Activated CD4-positive, alpha-beta T cell treated with anti-CD3 and anti-CD28 coated beads, Interleukin-10, Interleukin-2, amounts not matched to agents 100 ng/mL and 50 ng/mL, durations not matched to agents 16 hours and 8 hours (primary cell): ENCODE measurements at places on chromosomes 7 and 10.

GRCh38 chr7:49245062-49245461, 320.7 kb downstream of the CDC14C start:
- DNase-seq: no peak

GRCh38 chr10:113825791-113826190, 28.1 kb downstream of the DCLRE1A start:
- no peak for DNase-seq

DNA sequence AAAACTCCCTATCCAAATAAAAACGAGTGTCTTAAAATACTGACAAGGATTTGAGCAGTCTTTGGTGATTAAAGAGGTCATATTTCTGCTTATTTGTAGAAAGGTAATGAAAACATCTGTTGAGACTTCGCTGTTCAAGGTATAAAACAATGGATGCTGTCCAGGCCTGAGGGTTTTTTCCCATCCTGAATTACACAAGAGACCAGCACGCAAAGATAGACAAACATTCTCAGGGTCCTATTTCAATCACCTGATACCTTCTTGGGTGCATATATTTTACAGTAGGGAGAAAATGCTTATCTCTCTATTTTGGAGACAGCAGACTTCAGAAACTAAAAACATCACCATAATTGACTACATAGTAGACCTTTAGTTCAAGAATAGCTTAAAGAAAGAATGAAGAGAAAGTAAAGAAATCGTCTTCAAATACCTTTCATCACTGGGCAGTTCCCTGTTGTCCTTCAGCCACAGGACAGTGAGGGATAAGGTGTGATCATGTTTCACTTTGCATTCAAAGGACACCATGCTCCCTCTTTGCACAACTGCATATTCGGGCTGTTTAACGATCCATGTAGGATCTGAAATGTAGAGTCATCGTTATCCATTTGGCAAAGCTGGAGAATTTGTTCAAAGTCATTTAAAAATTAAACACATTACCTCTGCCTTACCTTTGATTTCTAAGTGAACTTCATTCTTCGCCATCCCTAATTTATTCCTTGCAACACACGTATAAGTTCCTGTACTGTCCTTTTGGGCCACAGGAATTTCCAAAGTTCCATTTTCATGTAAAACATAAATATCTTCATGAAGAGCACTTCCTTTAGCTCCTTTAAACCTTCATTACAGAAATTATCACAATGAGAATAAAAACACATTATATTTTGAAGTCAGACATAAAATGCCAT, 63.7 kb upstream of the LAMB4 start:
- no peak for DNase-seq

DNA sequence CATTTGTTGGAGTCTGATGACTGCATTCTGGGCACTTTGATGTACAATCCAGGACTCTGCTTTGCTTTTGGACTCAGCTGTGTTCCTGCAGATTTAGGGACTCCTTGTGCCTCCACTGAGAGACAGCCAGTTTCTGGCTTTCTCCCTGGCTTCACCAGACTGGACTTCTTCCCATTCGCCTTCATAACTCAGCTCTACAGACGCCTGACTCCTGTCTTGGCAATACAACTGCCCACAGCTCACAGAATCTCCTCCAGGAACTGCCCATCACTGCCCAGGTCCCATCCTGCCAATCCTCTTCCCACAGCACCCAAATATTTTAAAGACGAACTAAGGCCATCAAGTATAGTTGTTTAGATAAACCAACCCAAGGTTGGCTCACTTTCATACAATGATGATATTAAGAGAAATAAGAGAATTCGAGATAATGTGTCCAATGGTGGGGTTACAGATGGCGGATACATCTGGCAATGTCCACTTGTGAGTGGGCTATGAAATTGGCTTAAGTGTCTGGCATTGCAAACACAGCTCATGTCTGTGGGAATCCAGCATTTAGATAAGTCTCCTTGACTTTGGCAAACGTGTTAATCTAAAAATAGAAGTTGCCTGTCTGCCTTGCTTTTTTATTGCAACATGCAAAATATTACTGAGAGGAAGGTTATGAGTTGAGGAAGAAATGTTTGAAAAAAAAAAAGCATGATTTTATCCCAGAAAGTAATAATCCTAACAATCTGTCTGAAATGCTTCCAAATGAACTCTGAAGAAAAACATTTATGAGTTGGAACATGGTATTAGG, 95.1 kb downstream of the ITGA8 start:
- DNase-seq: no peak

DNA sequence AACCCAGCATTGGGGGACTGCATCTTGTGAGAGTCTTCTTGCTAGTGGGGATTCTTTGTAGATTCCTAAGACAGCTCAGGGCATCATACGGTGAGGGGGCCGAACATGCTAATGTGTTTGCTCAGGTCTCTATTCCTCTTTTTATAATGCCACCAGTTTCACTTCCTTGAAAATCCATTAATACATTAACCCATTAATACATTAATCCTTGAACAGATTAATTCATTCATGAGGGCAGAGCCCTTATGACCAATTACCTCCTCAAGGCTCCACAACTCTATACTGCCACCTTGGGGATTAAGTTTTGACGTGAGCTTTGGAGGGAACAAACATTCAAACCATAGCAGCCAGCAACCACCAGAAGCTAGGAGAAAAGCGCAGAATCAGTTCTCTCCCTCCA, 67.2 kb upstream of the POT1 start:
- peak; percentile 3 for DNase-seq

DNA sequence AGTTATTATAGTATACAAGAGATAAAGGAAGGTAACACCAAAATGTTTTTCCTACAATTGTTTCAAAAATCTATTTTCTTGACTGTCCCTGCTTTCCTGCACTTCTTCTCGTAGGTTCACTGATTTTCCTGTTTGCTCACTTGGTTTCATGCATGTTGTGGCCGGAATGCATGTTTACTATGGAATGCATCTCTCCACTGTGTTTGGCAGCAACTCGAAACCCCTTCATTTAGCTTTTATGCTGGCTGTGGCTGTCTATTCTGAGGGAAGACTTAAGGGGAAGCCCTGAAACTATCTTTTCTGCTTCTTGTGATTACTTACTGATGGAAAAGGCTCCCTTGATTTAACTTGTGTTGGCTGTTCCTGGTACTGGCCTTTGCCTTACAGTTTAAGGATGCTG, 120.3 kb downstream of the NRG3 start:
- no peak for DNase-seq

- peak; percentile 15 for DNase-seq
Measured at GRCh38 chr7:116862951-116863670, 724 bp downstream of the CAPZA2 start.

- DNase-seq: no peak
Measured at GRCh38 chr7:134935701-134936100, 50.6 kb upstream of the AGBL3 start.

DNA sequence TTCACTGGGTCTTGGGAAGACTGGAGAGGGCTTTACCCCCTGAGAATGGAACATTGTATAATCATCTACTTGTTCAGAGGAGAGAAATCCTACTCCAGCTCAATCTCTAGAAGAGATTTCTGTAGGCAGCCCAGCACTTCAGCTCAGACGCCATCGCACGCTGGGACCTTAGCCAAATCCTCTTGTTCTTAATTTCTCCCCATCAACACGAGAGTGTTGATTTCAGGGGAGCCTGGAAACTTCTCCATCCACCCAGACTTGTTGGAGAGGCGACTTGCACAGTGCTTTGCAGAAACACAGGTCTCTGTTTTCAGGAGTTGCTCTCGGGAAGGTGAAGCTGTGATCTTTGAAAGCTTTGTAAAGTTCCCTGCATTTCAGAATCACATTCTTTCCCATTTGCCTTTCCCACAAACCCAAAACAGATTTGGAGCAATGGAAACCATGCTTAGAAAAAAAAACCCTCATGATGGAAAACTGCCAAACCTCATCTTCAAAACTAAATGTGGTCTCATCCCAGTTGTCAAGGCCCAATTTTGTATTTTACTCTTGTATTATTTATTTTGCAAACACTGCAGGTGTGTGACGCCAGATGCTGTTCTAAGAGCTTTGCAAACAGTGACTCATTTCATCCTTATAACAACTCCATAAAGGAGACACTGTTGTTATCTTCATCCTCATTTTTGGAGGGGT, 60.9 kb downstream of the CALML3 start:
- DNase-seq: no peak

GRCh38 chr10:32943395-32943794, 14.6 kb downstream of the ITGB1 start:
- no peak for DNase-seq

DNA sequence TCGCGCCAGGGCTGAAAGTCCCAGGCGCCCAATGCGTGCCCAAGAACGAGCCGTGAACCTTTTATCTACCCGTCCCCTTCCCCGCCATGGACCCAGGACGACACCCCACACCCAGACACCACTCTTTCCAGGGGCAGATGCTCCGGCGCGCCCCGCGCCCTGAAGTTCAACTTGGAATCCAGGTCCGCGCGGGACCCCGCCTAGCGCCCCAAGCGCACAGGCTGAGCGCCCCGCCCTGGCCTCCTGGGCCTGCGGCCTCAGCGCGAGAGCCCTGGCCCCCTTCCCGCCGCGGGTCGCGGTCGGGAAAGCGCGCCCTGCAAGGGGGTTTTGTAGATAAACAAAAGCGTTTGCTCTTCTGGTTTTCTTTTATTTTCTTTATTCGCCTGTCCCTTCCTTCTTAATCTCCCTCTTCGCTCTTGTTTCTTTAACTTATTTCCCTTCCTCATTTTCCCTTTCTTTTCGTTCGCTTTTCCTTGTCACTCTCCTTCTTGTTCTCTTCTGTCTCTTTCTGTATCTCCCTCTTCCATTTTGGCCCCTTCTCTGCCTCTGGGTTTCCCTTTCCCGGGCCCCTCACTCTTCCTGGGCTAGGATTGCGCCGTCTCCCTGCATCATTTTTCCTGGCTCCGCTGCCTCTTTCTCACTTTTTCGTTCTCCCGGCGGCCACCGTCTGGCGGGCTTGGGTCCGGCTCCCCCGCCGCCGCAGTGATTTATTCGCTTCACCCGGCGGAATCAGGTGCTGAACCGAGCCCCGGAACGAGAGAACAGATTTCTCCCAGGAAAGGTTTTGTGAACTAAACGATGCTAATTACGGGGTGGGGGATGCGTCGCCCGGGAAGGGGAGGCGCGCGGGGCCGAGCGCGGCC, 15.3 kb upstream of the PAX2 start:
- no peak for DNase-seq

DNA sequence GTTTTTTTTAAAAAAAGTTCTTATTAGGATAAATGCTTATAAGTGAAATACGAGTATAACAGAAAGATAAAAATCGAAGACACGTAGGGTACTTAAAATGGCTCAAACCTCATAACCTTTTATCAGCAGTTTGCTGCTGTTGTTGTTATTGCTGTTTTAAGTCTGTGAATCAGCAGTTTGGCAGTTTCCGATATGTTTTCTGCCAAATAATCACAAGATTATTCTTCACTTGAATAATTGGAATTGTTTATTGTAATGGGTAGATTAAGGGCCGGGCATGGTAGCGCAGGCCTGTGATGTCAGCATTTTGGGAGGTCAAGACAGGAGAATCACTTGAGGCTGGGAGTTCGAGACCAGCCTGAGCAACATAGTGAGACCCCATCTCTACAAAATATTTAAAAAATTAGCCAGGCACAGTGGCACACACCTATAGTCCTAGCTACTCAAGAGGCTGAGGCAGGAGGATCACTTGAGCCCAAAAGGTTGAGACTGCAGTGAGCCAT, 177.6 kb downstream of the VTI1A start:
- DNase-seq: no peak

DNA sequence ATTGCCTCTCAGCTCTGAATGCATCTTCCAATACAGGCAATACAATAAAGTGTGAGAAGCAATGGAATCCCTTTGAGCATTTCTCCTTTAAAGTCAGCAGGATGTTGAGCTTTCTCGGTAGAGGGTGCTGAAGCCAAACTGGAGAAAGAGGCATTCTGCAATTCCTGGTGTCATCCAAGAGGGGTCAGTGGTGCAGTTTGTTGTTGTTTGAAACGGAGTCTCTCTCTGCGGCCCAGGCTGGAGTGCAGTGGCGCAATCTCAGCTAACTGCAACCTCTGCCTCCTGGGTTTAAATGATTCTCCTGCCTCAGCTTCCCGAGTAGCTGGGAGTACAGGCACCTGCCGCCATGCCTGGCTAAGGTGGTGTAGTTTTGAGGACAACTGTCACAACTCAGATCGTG, 486.5 kb downstream of the CALN1 start:
- no peak for DNase-seq

DNA sequence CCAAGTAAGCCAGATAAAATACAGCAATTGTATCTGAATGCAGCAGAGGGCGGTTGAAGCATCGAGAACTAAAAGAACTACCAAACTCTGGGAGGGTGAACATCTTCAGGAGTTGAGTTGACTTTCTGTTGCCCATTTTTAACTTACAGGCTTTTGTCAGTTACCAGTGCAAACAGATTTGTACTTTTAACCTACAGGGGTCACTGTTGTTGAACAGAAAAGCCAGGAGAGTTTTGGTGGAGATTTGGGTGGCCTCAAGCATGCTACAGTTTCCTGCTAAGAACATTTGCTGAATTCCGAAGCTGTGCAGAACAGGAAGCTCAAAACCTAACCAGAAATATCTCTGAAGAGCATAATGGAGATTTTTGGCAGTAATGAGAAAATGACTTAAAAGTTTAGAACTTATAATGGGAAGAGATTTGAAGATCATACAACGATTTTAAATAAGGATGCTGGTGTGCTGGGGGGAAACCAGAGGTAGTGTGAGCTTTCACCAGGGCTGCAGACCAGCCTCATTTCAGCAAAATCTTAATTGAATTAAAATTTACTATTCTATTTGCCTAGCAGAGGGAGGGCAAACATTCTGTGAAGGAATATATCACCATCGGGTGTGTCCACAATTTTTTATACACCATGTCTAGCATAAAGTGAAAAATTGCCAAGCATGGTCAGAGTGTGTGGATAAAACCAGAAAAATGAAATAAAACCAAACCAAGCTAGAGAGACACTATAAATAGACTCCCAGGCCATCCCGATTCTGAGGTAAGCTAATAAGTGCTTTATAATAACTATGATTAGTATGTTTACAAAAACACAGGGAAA, 208.6 kb upstream of the CCDC6 start:
- peak; percentile 64 for DNase-seq

- no peak for DNase-seq
Measured at GRCh38 chr10:22742678-22743077, 28.3 kb upstream of the PIP4K2A start.

GRCh38 chr10:128629111-128630096, 503.2 kb upstream of the MKI67 start:
- DNase-seq: no peak

DNA sequence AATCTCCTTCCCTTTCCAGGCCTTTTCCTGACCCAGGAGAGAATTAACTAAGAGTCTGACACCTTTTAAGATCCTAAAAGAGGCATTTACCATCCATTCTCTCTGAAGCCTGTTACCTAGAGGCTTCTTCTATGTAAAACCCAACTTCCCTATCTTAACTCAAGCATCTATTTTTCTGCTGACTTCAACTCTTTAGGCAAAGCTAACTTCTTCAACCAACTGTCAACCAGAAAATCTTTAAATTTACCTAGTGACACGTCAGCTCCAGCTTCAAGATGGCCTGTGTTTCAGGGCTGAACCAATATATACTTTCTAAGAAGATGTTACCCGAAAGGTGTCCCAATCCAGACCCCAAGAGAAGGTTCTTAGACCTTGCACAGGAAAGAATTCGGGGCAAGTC, 492.3 kb upstream of the AUTS2 start:
- no peak for DNase-seq
